ENCODE measurements at places on chromosomes 7 and 10. TPM values are rescaled to one million over a fixed set of nuclear protein-coding genes. Genes with fewer than 3 reads are reported as not detected.

TUBB8 gene
- not detected for total RNA-seq

CCNY gene
- 92.7 TPM for total RNA-seq

CUTC gene
- 37.2 TPM for total RNA-seq

DNA sequence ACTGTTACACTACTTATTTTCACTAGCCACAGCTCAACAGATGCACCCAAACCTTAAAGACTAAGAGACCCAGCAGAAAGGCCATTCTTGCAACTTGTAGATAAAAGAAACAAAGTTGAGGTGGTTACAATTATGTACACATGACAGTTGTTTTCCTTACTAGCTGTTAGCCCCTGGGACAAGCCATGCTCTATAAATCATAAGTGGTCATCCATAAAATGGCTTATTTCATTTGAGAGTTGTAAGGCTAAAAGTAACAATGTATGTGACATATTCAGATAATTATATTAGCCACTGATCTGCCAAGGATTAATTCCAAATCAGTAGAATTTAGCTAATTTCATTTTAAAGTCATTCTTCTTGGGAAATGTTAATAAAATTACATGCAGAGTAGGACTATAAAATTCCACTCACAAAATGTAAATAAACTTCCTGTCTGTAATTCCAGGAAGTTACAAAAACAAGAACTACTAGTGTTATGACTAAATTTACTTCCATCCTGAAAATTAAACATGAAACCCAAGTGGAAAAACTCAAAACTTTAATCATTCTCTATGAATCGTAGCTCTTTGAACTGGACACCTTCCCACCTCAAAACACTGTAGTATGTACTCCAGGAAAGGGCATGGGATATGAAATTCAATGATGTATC, 13.3 kb downstream of the SLC37A3 start:
- DNase-seq = no peak

DNA sequence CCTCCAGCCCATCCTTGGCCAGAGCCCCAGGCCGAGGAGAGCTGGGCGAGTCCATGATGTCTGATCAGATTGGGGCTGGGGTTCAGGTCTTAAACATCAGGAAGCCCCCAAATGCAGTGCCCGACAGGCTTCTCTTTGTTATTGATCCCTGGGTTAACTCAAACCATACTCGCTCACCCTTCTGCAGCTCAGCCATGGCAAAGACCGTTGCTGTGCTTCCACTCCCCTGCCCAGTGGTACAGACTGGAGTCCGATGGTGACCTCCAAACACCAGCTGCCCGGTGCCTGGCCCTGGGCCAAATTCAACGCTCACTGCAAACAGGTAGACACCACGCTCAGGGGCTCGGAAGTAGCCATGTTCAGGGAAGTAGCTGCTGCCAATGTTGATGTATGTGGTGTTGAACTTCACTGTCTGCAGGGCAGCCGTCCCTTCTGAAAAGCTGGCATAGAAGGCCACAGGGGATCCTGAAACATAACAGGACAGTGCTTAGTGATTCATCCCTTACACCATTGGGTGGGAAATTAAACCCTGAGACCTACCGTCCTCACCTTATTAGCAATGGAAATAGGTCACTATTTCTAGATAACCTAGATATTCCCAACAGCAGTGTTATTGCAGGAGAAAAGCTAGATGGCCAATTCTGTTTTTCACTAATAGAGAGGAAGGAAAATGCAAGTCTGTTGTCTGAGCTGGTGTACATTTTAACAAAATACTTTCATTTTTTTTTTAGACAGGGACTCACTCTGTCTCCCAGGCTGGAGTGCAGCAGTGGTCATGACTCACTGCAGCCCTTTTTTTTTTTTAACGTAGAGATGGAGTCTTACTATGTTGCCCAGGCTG, 20.5 kb downstream of the MMRN2 start:
- DNase-seq = no peak

- no peak for DNase-seq
Observed at GRCh38 chr10:83427101-83427500, 712.2 kb upstream of the GHITM start.

DNA sequence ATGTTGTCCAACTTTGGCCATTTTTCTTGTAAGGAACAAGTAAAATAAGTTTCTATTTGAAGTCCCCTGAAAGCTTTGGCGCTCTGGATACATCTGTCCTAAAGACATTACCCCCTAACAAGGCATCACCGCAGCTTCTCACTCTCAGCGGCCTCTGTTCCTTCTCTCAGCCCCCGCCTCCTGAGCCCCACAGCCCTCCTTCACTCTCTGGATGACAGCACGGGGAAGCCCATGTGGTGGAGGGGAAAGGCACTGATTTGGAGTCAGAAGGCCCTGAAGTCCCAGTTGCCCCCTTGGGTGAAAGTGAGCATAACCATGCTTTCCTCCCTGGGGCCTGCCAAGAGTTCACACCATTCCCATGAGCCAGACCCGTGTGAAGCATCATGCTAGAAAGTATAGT, 4.6 kb downstream of the H2BK1 start:
- no peak for DNase-seq
